ENCODE measurements at places on chromosomes 6 and 20. TPM values are rescaled to one million over a fixed set of nuclear protein-coding genes. Genes with fewer than 3 reads are reported as not detected.

Gene NKAIN2
- polyA plus RNA-seq, result 20.6 TPM

Gene POPDC3
- 0.27 TPM for polyA plus RNA-seq

Gene MYLK2
- polyA plus RNA-seq, result 0.76 TPM

Gene PTPRA
- 103 TPM for polyA plus RNA-seq

Gene FOXA2
- polyA plus RNA-seq, result not detected

Gene CFAP61
- 2.8 TPM for polyA plus RNA-seq

GRCh38 chr20:43899274-43900120 is 15.2 kb upstream of the TOX2 start:
- no peak for DNase-seq

- DNase-seq, result peak; percentile 86
These were observed at the start of gene BICRAL for GRCh38 chr6:42781796-42782688. BICRAL (plus strand) TSS chr6:42782052; CDS start chr6:42822023, 39,971 bp downstream.

DNA sequence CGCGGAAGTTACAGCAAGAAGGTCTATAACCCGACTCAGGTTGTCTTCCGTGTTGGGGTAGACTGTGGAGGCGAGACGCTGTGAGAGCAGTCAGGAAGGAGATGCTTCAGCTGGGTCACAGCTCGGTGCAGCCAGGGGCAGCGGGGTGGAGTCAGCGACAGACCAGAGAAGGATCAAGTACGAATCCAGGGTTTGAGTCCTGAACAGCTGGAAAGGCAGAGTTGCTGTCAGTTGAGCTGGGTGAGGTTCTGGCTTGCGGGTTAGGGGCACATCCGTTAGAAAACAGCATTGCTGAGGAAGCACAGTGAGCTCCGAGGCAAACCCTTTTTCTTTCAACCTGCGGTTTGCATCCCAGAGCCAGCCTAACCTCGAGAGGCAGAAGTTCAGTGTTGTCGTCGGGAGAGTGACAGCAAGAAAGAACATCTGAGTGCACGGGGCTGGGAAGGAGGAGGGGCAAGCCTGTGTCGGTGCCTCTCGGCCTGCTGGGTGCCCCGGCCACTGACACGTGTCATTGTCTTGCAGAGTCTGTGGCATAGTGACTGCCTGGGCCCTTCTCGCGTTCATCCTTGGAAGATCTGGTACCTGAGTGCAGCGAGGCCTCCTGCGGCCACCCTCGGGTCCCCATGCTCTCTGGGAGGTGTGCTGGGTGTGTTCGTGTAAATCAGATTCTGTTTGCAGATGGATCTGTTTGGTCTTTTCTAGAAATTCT is 20.0 kb downstream of the PNLDC1 start:
- DNase-seq, result no peak

- no peak for DNase-seq
These were observed 273.3 kb downstream of the ALDH8A1 start for GRCh38 chr6:134676307-134677281.

- no peak for DNase-seq
These were observed 47.0 kb downstream of the TFEB start for GRCh38 chr6:41688256-41688965.

DNA sequence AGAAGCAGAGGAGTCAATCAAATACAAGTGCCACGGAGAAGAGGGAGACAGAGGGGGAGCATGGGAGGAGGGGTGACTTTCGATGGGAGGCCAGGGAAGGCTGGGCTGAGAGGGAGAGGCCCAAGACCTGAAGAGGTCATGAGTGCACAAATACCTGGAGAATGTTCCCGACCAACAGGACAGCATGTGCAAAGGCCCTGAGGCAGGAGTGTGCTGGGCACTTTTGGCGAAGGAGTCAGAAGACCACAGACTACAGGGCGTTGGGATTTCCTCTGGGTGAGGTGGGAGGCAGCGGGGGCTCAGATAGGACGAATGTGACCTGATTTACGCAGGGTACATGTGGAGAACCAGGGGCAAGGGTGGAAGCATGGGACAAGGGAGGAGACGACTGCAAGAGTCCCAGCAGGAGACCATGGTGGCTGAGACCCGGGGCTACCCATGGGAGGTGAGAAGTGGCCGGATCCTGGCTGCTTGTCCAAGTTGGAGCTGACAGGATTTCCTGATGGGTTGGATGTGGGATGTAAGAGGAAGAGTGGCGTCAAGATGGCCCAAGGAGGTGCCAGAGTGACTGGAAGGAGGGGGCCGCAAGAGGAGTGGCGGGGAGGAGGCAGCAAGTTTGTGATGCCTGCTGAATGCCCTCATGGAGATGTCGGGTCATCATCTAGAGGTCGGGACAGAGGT is 23.4 kb downstream of the PREX1 start:
- no peak for DNase-seq

GRCh38 chr6:124869416-124869815 is 92.8 kb upstream of the RNF217 start:
- DNase-seq, result no peak

DNA sequence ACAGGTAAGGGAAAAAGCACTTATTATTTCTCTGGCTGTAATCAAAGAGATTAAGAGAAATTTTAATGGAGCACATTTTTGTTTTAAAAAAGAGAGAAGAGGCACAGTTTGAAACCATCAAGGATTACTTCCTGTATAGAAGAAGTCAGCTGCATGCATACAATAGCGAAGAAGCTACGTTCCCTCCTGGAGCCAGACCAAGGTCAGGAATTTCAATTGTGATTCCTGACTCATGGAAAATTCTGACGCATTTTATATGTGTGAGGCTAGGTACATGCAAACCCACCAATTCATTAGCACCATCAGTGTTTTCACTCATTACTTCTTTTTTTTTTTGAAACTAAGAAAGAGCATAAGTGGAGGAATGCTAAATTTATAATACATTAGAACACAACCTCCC is 232.7 kb upstream of the SGK1 start:
- no peak for DNase-seq

DNA sequence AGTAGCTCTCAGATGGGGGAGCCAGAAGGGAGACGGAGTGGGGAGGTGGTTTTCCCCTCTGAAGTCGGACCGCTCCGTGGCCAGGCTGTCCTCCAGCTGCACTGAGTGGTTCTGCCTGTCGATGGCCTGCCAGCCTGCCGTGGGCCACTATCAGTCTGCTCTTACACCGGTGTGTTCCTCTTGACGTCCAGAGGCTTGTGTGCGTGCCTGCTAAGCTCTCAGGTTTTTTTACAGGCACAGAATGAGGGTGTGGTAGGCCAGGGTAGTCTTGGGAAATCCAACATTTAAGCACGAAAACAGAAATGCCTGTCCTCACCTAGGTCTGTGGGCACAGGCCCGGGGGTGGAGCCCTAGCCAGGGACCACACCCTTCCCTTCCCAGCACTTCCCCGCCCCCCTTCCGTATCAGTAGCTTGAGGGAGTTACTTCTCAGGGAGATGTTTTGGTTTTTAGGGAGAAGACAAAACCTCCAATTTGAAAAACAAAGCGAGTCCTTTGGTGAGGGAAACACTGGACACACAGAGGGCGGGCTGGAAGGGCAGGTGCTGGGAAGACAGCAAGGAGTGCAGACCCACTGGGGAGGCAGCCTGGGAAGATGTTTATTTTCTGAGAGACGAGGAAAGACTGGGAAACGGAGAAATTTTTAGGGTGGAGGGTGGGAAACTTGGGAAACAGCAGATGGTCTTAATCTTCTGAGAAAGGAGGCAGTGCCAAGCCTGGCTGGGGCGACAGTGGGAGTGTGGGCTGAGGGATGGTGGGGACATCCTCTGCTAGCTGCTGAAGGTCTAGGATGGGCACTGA is 106.5 kb downstream of the LY86 start:
- no peak for DNase-seq

- DNase-seq, result no peak
These were observed 34.7 kb upstream of the ERVFRD-1 start for GRCh38 chr6:11146117-11146826.

DNA sequence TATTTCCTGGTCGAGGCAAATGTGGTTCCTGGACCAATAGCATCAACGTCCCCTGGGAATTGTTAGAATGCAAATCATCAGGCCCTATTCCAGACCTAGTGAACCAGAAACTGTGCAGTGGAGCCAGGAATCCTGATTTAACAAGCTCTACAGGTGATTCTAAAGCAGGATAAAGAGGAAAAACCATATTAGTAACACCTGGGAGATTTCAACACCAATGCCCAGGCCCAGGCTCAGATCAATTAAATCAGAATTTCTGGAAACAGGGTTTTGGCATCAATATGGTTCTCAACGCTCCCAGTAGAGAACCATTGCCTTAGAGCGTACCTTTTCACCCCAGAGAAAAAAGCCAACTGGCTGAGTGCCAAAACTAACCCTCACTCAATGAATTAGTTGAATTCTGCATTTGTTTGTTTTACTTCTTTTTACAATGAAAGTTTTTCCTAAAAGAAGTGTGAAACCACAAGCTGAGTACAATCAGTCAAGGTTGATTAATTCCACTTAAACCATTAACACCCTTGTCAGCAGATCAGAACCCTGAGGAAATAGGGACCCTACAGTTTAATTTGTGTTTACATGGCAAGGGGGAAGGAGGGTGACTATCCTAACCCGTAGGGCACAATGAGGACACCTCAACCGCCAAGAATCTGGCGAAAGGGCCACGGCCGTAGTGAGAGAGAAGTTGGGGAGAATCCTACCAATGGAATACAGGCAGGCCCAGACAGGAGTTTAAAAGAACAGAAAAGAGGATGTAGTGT is 34.9 kb upstream of the LOC128125822 start:
- no peak for DNase-seq

Measured in left kidney (tissue), 8 donors.